ENCODE measurements at places on chromosomes 7 and 10.

- no peak for DNase-seq
Measured at GRCh38 chr7:68955656-68956055, 642.6 kb upstream of the AUTS2 start.

GRCh38 chr10:43427166-43427825 lies 9.6 kb upstream of the ZNF487 start:
- no peak for DNase-seq

GRCh38 chr7:86958380-86958779 lies 101.1 kb downstream of the ELAPOR2 start:
- DNase-seq: no peak

DNA sequence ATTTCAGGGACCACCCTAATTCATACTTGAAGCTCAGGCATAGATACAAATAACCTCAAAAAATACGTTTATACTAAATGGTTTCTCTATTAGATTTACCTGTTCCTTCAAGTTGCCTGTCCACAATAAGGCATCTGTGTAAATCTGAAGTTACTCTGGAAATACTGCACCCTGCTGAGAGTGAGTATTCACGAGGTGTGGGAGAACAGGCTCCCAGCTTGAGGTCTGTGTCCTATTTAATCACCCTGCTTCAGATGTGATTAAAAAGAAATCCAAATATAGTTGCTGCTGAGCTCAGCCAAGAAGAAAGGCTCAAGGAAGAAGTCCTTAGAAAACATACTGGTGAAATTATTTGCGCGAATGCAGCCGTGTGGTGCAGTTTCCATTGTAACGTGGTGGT lies 136.8 kb downstream of the KLF6 start:
- DNase-seq: no peak

- no peak for DNase-seq
Measured at GRCh38 chr7:37052705-37053104, 328.4 kb upstream of the AOAH start.

DNA sequence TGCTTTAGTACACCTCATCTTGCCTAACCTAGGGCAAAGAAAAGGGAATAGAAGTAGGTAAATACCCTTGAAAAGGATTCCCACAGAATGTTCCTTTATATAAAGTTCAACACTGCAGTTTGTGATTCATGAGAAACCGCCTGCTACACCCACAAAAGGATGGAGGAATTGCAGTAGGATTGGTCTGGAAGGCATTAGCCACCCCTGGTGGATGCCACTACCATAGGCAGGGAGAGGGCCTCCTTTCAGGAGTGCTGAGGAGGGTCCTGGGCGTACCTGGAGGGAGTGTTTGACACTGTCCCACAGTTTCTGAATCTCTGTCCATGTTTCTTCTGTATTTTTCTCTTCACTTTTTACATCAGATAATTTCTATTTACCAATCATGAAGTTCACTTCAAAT lies 221.8 kb upstream of the TMEM72 start:
- DNase-seq: no peak

DNA sequence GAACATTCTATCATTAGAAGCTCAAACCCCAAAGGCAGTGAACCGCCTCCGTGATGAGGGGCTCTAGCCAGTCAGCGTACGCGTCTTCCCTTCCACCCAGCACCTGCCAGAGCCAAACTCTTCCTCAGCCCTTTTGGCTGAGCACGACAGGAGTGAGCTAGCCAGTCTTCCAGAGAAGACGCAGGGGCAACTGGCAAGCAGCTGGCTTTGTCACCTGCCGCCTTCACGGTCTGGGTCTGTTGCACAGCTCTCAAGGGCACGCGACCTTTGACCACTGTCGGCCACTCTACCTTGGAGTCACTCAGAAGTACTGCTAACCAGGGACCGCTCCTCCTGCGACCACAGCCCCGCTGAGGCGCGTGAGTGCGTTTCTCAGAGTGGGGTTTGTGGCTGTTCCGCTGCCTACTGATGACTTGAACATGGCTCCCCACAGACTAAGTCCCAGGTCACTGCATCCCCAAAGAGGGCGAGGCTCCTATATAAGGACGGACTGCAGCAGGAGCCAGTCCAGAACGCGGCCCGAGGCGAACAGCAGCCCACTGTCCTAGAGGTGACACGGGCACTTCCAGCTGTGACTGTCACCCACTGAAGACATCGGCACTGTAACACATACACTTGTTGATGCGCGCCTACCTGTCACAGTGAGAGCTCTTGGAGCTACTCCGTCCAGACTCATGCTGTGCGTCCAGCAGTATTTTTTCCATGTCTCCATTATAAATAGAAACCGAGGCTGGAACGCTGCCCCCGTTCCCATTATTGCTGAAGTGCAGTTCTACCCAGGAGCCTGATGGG lies 8.4 kb downstream of the BNIP3 start:
- DNase-seq: no peak

DNA sequence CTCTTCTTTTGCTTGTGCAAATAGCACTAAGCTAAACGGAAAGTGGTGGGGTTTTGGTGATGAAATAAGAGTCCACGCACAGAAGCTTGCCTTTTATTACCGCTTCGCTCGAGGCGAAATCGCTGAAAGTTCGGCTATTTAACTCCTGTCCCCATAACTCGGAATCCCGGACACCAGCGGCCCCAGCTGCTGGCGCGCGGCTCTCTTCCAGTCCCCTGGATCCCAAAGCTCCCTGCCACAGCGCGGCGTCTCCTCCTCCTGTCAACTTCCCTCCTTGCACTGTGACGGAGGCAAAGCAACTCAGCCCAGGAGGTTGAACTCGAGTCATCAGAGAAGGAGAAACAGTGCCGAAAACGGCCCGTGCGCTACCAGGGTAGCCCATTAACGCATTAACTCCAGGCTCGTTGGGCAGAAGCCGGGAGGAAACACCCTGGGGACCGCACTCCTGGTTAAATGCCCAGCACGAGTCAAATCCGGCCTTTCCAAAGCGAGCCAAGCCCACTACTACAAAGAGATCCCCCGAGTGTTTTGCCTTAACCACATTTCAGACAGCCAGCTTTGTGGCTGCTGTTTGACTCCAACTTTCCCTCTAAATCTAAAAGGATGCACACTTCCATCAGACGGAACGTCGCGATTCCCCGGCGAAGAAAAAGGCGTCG lies 1.3 kb downstream of the SEMA3D start:
- DNase-seq: no peak

GRCh38 chr10:4846775-4847174 lies 20.8 kb downstream of the AKR1E2 start:
- DNase-seq: no peak

- no peak for DNase-seq
Measured at GRCh38 chr10:46266306-46266985, 20.4 kb upstream of the ANTXRL start.

Measured in cortex of kidney (tissue), 1 donor.